ENCODE measurements at places on chromosomes 1 and 21.

- no peak for DNase-seq
Measured at GRCh38 chr1:28976248-28976647, 61.9 kb downstream of the EPB41 start.

DNA sequence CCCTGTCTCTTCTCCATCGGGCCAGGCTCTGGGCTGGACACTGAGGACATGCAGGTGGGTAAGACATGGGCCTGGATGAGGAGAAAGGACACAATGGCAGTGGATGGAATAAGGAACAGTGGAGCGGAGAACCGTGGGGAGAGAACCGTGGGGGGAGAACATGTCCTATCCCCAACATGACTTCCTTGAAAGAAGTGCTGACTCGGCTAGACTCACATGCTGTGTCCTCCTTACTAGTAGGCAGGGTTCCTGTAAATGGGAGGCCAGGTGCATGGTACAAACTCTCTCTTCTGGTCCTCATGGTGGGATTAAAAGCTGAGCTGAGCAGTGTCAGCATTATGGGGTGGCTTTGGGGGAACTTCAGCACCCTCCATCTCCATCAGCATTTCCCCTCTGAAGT is 137.4 kb upstream of the CSF3R start:
- no peak for DNase-seq

GRCh38 chr1:150210091-150210490 is 25.8 kb downstream of the ANP32E start:
- DNase-seq = no peak

DNA sequence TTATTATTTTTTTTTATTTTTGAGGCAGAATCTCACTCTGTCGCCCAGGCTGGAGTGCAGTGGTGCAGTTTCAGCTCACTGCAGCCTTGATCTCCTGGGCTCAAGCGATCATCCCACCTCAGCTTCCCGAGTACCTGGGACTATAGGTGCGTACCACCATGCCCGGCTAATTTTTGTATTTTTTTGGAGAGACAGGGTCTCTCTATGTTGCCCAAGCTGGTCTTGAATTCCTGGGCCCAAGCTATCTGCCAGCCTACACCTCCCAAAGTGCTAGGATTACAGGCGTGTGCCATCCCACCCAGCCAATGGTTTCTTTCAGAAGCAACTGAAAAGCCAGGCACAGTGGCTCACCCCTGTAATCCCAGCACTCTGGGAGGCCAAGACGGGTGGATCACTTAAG is 2.3 kb downstream of the KRTCAP2 start:
- no peak for DNase-seq

- DNase-seq = no peak
Measured at GRCh38 chr1:227900571-227901051, 47.1 kb downstream of the WNT9A start.

- DNase-seq = no peak
Measured at GRCh38 chr1:40689737-40690136, 1.8 kb upstream of the NFYC start.

DNA sequence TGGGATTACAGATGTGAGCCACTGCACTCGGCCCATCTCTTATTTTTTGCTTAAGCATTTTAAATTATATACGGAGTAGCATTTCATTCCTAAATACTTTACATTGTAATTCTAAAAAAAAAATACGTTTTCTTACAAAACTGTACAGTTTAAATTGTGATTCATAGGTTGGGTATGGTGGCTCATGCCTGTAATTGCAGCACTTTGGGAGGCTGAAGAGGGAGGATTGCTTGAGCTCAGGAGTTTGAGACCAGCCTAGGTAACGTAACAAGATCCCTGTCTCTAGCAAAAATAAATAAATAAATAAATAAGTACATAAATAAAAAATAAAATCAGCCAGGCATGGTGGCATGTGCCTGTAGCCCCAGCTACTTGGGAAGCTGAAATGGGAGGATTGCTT is 24.6 kb downstream of the TBCE start:
- no peak for DNase-seq

GRCh38 chr1:5754817-5755551 is 237.2 kb downstream of the NPHP4 start:
- no peak for DNase-seq

DNA sequence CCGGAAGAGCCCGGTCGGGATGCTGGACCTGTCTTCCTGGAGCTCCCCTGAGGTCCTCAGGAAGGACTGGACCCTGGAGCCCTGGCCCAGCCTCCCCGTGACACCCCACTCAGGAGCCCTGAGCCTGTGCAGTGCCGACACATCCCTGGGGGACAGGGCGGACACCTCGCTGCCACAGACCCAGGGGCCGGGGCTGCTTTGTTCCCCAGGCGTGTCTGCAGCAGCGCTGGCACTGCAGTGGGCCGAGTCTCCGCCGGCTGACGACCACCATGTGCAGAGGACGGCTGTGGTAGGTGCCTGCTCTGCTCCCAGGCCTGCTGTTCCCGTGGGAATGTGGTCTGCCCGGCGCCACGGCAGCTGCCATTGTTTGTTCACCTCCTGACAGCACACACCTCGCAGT is 42.1 kb upstream of the DIP2A start:
- no peak for DNase-seq

GRCh38 chr21:28775071-28775470 is 217.6 kb downstream of the LTN1 start:
- no peak for DNase-seq

DNA sequence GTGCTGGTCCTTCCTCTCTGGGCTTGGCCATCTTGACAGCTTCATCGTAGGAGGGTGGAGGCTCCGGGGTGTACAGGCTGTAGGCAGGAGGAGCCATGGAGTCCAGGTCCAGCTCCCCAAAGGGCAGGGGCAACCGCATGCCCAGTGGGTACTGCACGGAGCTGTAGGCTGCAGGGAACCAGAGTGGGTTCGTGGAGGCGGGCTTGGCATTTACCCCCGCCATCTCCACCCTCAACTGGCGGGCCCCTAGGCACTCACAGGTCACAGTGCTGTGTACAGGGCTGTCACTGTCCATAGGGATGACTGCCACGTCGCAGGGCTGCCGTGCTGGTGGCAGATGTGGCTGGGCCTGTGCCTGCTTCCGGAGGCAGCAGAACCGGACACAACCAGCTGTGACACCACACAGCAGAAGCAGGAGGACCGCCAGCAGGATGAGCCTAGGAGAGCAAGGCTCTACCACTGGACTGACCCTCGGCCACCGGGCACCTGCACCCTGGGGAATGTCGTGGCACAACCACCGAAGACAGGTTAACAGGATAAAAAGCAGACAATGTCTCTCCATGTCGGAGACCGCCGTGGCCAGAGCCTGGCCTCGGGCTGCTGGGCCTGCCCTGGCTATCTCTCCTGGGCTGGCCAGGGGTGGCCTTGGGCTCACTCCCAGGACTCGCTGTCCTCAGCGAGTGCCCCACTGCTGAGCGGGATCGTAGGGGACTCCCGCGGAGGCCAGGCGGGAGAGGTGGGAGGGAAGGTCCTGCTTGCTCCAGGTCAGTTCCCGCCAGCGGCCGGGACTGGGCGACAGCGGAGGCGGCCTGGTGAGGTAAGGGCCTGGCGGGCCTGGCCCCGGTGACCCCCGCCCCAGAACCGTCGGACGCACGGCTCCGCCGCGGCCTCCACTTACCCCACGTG is 831 bp downstream of the TMEM52 start:
- DNase-seq = no peak

DNA sequence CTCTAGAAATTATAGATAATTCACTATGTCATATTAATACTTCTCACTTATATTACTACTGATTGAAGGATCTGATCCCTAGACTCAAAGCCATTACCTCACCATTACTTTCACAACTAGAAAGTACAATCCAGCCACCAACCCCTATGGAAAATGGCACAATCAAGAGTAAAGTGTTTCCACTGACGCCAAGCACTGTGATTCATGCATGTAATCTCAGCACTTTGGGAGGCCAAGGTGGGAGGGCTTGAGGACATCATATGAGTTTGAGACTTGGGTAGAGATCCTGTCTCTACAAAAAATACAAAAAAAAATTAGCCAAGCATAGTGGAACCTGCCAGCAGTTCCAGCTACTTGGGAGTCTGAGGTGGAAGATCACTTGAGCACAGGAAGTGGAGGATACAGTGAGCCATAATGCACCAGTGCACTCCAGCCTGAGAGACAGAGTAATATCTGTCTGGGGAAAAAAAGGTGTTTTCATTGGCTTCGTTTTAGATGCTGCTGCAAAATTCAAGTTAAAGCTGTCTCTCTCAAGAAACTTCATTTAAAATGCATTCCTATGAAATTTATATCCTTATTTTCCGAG is 126.5 kb downstream of the AKT3 start:
- DNase-seq = no peak

- no peak for DNase-seq
Measured at GRCh38 chr1:13824626-13825025, 124.6 kb downstream of the PRDM2 start.

GRCh38 chr1:175572932-175573868 is 170.2 kb downstream of the TNR start:
- peak; percentile 47 for DNase-seq

DNA sequence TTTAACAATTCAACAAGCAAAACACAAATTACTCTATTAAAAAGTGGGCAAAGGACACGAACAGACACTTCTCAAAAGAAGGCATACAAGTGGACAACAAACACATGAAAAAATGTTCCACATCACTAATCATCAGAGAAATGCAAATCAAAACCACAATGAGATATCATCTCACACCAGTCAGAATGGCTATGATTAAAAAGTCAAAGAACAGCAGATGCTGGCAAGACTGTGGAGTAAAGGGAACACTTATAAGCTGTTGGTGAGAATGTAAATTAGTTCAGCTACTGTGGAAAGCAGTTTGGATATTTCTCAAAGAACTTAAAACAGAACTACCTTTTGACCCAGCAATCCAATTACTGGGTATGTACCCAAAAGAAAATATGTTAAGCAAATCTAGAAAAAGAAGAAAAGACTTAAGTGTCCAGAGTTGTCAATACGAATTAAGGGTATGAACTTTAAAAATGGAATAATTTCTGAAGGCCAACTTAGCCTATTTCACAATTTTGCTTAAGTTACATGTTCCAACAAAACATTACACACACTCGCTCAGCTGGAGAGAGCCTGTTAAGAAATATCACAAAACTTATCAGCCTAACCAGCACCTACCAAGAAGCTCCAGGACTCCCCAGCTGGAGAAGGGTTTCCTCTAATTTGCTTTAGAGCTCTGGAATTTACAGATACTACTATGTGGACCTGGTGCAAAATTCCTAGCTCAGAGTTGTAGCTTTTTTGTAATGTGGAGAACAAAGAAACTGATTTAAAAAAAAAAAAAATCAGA is 232.1 kb downstream of the DUSP10 start:
- DNase-seq = no peak

GRCh38 chr1:1307261-1307922 is 338 bp downstream of the ACAP3 start:
- no peak for DNase-seq

DNA sequence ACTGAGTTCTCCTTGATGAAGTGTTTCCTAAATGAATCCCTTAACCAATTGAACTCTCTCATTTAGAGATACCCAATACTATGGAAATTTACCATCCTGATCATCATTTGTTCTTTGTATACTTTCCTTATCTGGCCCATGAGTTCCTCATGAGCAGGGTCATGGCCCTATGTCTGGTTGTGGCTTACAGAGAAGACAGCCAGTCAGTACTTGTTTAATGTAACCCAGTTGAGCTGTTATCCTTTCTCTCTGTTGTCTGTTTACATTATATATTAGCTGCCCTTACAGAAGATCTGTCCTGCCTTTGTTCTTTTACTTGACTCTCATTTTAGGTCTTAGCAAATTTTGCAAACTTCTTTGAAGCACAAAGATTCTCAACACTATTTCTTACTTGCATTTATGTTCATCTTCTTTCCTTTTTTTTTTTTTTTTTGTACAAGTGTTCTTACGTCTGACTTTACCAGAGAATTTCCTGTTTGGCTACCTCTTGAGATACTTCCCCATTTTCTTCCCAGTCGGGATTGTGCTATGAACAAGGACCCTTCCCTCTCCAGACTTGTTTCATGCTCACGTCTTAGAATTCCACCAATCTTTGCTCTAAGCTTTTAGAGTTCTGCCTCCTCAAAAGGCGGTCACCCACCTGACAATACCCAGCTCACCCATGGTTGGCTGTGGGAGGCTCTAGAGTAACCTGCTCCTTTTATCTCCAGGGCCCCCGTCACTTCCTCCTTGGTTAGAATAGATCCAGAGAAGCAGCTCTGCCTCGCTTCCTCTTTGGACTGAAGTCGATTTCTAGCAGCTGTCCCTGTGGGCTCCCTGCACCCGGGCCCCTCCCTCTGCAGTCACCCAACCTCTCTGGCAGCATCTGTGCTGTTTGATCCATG is 53.6 kb upstream of the RUNX1 start:
- peak; percentile 93 for DNase-seq

DNA sequence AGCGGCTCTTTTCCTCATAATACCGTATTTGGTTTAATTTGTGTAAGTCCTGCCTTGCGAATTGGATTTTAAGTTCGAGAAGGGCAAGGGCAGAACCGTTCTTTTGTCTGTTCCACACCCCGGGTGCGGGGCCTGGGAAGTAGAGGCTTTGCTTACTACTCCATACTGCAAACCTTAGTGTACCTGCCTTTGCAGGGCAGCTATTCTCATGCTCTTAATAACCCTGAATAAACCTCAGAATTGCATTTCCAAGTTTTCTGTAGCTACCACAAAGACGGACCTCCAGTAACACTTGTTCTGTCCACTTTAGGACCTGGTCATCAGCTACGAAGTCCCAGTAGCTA is 657 bp upstream of the HNRNPU start:
- no peak for DNase-seq

- DNase-seq = peak; percentile 81
Measured at GRCh38 chr1:19477284-19478249, 7.8 kb downstream of the CAPZB start.

DNA sequence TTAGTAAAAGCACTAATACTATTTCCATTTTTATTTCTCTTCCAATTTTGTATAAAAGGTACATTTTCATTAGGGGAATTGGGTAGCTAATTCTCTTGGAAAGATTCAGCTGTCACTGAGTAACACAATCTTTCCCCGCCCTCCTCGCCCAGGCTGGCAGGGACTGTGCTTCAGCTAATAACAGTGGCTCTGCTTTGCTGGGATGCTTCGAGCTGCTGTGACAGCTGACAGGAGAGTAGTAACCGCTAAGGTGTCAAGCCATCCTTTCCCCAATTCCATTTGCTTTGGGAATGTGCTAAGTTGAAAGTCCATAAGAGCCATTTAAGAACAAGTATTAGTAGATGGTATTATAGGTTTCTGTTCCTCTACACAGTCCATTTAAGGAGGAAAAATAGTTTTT is 106.7 kb upstream of the NRIP1 start:
- DNase-seq = no peak

- no peak for DNase-seq
Measured at GRCh38 chr1:116911188-116911553, 1.5 kb downstream of the PTGFRN start.

- DNase-seq = no peak
Measured at GRCh38 chr21:43274022-43274945, 105.5 kb downstream of the CRYAA start.

DNA sequence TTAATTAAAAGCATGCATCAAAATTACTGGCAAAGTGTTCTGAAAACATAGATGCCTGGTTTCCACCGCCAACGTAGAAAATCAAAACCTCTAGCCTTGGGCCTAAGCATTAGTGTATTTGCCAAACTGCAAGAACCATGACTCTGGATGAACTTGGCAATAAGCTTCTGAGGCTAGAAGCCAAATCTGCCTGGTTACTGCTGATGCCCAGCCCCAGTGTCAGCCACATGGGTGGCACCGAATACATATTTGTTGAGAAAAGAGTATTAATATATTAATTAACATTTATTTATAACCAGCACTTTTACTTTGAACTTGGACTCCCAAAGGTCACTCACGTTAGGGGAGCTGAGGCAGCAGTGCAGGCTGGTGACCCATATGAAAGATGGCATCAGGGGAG is 140.6 kb upstream of the HMGB4 start:
- no peak for DNase-seq

- no peak for DNase-seq
Measured at GRCh38 chr1:94989911-94990473, 63.1 kb upstream of the CNN3 start.
